Type B pancreatic cell (in vitro differentiated cells): ENCODE measurements at places on chromosomes 2 and 18. TPM values are rescaled to one million over a fixed set of nuclear protein-coding genes. Genes with fewer than 3 reads are reported as not detected.
A peak's percentile ranks its signal among the peaks of the same experiment; 100 is the strongest.

GRCh38 chr2:232767866-232768265, 8.5 kb downstream of the KCNJ13 start:
- H3K27ac ChIP-seq, result no peak overlapping the region
- H3K4me3 ChIP-seq, result no peak overlapping the region
- peaks cover 24% of the 10 kb centered on the region for H3K36me3 ChIP-seq
- H3K27me3 ChIP-seq, result no peaks in the 10 kb centered on the region

DNA sequence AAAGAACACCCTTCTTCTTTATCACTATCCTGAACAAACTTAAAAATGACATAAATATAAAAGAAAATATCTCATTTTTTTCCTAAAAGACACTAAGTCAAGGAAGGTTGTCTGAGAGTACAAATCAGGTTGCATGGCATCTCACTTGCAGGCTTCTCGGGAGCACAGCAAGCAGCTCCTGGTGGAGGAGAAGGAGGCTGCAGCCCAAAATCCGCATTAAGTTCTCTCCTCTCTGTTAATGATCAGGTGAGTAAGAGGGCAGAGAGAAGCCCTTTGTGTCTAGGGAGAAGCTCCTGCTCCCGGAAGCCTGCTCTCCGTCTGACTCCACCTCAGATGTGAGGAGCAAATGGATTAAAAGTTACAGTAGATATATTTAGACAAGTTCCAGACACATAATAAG, 35.0 kb upstream of the DOK6 start:
- H3K36me3 ChIP-seq, result no peaks in the 10 kb centered on the region
- no peak for DNase-seq
- no peaks in the 10 kb centered on the region for H3K4me1 ChIP-seq
- no peak overlapping the region for H3K4me3 ChIP-seq

DNA sequence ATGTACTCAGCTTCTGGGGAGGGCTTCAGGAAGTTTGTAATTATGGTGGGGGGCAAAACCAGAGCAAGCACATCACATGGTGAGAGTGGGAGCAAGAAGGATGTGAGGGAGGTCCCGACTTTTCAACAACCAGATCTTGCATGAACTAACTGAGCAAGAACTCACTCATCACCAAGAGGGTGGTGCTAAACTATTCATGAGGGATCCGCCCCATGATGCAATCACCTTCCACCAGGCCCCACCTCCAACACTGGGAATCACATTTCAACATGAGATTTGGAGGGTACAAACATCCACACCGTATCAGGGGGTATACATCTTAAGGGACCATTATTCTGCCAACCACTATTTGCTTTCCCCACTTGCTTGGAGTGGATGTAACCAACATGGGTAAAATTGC, 209.6 kb upstream of the HNRNPA3 start:
- no peaks in the 10 kb centered on the region for H3K4me1 ChIP-seq
- DNase-seq, result no peak
- H3K27ac ChIP-seq, result no peak overlapping the region
- H3K4me3 ChIP-seq, result no peak overlapping the region
- peaks cover 10% of the 10 kb centered on the region for H3K27me3 ChIP-seq
- H3K36me3 ChIP-seq, result no peaks in the 10 kb centered on the region

DNA sequence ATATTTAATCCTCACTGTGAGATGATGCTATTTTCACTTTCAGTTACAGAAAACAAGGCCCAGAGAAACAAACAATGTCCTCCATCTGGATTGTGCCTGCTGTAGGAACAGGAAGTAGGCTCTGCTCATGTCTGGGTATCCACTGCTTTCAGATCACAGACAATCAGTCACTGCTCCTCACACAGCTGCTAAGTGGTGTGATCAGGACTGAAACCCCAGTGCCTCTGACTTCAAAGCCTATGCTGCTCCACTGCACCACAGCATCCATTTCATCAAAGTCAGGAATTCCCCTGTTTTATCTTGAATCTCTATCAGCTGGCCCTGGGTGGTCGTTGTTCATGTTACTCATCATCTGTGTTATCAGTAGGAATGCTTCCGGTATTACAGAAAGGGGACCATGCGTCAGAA, 303.8 kb upstream of the TRIB2 start:
- H3K27me3 ChIP-seq, result no peaks in the 10 kb centered on the region
- H3K4me1 ChIP-seq, result peaks cover 32% of the 10 kb centered on the region
- no peak overlapping the region for H3K4me3 ChIP-seq
- H3K27ac ChIP-seq, result peak overlapping the region; percentile 52
- no peak for DNase-seq
- peaks cover 5% of the 10 kb centered on the region for H3K36me3 ChIP-seq

GRCh38 chr18:51133580-51134160, 63.8 kb downstream of the MEX3C start:
- H3K36me3 ChIP-seq, result no peaks in the 10 kb centered on the region
- no peak overlapping the region for H3K27ac ChIP-seq
- no peaks in the 10 kb centered on the region for H3K27me3 ChIP-seq
- no peak overlapping the region for H3K4me3 ChIP-seq
- no peaks in the 10 kb centered on the region for H3K4me1 ChIP-seq
- no peak for DNase-seq

DNA sequence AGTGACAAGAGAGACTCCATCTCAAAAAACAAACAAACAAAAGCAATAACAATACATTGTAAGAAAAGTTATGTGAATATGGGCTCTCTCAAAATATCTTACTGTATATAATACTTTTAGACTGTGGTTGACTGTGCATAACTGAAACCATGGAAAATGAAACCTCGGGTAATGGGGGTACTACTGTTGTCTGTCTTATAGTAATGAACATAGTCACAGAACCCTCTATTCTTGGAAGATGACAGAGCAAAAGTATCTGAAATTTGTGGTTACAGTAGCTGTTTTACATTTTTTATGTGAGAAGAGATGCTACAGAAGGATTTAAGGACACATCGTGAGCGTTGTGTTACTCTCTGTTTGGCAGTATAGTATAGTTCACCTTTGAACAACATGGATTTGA, 60.5 kb downstream of the MAP4K4 start:
- DNase-seq, result no peak
- H3K36me3 ChIP-seq, result peaks cover 18% of the 10 kb centered on the region
- H3K27ac ChIP-seq, result peak overlapping the region; percentile 16
- H3K4me3 ChIP-seq, result no peak overlapping the region
- H3K27me3 ChIP-seq, result no peaks in the 10 kb centered on the region
- peaks cover 49% of the 10 kb centered on the region for H3K4me1 ChIP-seq

The LONRF2 gene
- 4.5 and 8.9 TPM in 2 replicates for total RNA-seq

- H3K4me3 ChIP-seq, result peak overlapping the region; percentile 89
- peaks cover 51% of the 10 kb centered on the region for H3K4me1 ChIP-seq
- peak overlapping the region; percentile 23 for H3K27ac ChIP-seq
- peaks cover 61% of the 10 kb centered on the region for H3K27me3 ChIP-seq
- peaks cover 3% of the 10 kb centered on the region for H3K36me3 ChIP-seq
- DNase-seq, result no peak
Measured at GRCh38 chr18:59696311-59697235, 650 bp downstream of the CCBE1 start.

- peak overlapping the region; percentile 75 for H3K4me3 ChIP-seq
- peaks cover 9% of the 10 kb centered on the region for H3K27me3 ChIP-seq
- H3K36me3 ChIP-seq, result no peaks in the 10 kb centered on the region
- peaks cover 23% of the 10 kb centered on the region for H3K4me1 ChIP-seq
- DNase-seq, result no peak
Measured at GRCh38 chr2:136024616-136025015, 39.2 kb upstream of the DARS1 start.

The SOCS6 gene
- 30.2 and 52.8 TPM in 2 replicates for total RNA-seq

DNA sequence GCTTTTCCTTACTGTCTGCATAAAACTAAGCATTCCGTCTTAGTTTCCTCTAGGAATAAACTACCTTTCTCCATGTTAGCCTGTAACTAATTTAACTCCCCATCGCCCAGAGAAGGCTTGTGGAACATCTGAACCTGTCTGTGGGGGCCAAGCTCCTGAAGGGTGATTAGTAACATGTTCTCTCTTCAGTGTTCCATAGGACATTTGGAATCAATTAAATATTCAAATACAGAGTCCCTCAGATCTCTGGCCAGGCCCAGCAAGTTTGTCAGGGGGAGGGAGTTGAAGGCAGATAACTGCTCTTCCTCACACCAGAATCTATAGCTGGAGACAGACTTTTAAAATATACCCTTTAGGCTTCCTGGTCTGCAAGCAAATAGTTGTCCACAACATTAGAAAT, 8.8 kb downstream of the RDH14 start:
- no peak for DNase-seq
- no peaks in the 10 kb centered on the region for H3K27me3 ChIP-seq
- no peak overlapping the region for H3K27ac ChIP-seq
- no peak overlapping the region for H3K4me3 ChIP-seq

GRCh38 chr2:147549054-147549453, 295.8 kb upstream of the ACVR2A start:
- H3K4me1 ChIP-seq, result peaks cover 4% of the 10 kb centered on the region
- no peaks in the 10 kb centered on the region for H3K36me3 ChIP-seq
- no peak overlapping the region for H3K27ac ChIP-seq
- no peak for DNase-seq
- no peak overlapping the region for H3K4me3 ChIP-seq

GRCh38 chr2:111226876-111227700, 106.4 kb downstream of the BCL2L11 start:
- no peak overlapping the region for H3K4me3 ChIP-seq
- no peaks in the 10 kb centered on the region for H3K27me3 ChIP-seq
- DNase-seq, result no peak
- peaks cover 8% of the 10 kb centered on the region for H3K4me1 ChIP-seq
- no peak overlapping the region for H3K27ac ChIP-seq

The UXS1 gene
- 55.5 and 58.5 TPM in 2 replicates for total RNA-seq
